ENCODE measurements at places on chromosomes 11 and 22.

GRCh38 chr11:44950625-44951476 lies at the start of gene TP53I11:
Gene TP53I11 (minus strand): TSS chr11:44950883. CDS start chr11:44938335, 12,548 bp downstream.
- peak; percentile 58 for DNase-seq

DNA sequence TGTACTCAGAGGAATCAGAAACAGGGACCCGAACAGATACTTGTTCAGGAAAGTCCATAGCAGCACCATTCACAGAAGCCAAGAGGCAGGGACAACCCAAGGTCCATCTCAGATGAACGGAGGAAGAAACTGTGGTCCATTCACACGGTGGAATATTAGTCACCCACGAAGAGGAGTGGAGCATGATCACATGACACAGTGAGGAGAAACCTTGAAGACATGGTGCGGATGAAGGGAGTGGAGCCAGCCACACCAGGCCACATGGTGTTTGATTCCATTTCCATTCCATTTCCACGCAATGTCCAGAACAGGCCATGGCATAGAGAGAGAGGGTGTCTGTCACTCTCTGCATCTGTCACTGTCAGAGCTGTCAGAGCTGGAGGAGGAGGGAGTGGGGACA lies 30.7 kb downstream of the NADSYN1 start:
- DNase-seq = no peak

- no peak for DNase-seq
Observed at GRCh38 chr11:15967166-15967565, 389.2 kb downstream of the SOX6 start.

DNA sequence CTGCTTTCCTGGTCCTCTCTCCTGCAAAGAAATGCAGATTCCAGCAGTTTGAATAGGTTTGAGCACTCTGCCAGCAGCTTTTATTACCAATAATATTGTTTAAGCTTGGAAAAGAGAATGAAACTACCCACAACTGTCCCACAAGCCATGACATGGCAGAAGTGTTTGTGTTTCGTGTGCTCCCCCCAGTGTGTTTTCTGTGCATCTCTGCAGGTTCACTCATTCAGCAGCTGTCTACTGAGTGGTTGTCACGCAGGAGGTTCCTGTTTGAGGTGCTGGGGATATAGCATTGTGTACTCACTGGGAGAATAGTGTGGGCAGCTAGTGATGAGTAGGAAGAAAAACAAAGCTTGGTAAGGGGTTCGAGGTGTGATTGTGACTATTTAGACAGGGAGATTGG lies 55.3 kb upstream of the SUSD2 start:
- DNase-seq = no peak

DNA sequence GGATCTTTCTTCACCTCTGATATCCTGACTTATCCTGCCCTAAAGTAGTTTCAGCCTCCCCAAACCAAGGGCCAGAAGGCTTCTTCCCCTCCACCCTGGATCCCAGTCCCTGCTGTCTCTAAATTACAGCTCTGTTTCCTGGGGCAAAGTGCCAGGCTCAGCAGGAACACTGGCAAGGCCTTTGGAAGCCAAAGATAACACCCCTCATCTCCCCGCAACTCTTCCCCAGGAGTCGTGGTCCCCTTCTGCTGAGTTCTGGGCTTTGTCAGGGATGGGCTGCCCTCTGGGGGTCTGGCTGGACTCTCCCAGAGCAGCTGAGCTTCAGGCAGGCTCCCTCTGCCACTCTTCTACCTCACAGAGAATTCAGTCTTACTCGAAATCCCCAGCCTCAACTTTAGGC lies 53.8 kb upstream of the AMPD3 start:
- DNase-seq = no peak

- no peak for DNase-seq
Observed at GRCh38 chr11:124868331-124869274, 3.4 kb downstream of the ROBO3 start.

GRCh38 chr22:28442264-28442710 lies 237.4 kb downstream of the TTC28 start:
- peak; percentile 68 for DNase-seq

DNA sequence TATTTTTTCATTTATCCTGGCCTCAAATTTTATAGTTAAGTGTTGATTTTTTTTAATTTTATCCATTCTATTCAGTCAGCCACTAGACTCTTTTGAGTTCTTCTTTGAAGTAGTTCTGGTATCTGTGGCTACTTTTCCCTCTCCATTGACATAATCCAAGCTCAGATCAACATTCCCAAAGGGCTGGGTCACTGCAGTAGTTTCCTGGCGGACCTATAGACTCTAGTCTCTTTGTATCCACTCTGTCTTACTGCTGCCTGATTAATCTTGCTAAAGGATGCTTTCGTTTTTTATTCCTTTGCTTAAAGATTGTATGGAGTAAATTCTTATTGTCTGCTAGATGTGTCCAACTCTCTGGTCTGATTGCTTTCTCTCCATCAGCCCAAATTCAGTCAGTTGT lies 87.6 kb downstream of the UVRAG start:
- no peak for DNase-seq

GRCh38 chr11:125410091-125410490 lies 86.0 kb downstream of the FEZ1 start:
- no peak for DNase-seq

- no peak for DNase-seq
Observed at GRCh38 chr22:26722159-26722558, 64.8 kb downstream of the MIAT start.

DNA sequence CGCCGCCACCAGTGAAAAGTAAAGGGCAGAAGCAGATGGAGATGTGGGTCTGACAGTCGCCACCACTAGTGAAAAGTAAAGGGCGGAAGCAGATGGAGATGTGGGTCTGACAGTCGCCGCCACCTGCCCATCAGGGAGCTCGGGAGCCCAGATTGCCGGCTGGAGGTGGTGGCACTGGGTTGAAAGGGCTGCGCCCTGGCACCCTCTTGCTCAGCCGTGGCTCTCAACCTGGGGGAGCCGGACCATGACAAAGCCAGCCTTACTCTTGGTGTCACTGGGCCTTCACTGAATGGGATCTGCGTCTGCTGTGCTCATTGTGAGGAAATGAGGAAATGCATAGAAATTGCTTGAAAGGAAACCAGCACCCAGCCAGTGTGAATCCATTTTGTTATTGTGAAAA lies 36.3 kb downstream of the AP2A2 start:
- no peak for DNase-seq

GRCh38 chr11:36791957-36792356 lies 193.9 kb upstream of the RAG2 start:
- DNase-seq = no peak

GRCh38 chr22:21446128-21446826 lies 20.9 kb upstream of the TMEM191C start:
- no peak for DNase-seq

DNA sequence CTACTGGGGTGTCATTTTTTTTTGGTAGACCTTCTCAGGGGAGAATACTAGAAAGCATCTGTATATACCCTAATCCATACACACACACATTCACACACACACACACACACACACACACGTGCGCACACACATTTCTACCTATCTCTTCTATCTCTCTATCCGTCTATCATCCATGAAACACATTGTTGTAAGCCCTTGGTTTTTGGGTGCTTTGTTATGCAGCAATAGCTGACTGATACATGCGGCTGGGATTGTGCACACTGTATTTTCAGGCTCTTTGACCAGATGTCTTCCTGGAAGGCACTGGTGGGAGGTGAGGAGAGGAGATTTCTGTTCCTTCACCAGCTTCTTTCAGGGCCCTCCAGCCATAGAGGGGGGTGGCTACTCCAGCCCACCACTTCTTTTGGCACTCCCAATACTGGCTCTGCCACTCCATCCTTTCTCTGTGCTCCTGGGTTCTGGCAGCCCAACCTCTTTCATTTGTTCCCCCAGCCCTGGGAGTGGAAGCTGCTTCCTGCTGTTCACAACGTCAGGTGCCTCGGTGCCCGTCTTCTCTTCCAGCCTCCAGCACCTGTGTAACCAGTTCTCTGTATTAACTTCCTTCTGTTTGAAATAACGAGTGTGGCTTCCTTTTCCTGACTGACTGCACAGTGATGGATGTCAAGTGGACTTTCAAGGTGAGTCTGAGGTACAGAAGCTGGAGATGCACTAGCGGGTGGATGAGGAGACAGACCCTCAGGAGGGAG lies 12.4 kb upstream of the MUC2 start:
- DNase-seq = no peak

- no peak for DNase-seq
Observed at GRCh38 chr11:125373426-125374391, 122.4 kb downstream of the FEZ1 start.

GRCh38 chr11:68839911-68840641 lies 1.6 kb downstream of the CPT1A start:
- DNase-seq = peak; percentile 42

GRCh38 chr11:48036011-48036410 lies 55.7 kb downstream of the PTPRJ start:
- no peak for DNase-seq

GRCh38 chr11:70365544-70365927 lies 32.8 kb upstream of the CTTN start:
- no peak for DNase-seq

DNA sequence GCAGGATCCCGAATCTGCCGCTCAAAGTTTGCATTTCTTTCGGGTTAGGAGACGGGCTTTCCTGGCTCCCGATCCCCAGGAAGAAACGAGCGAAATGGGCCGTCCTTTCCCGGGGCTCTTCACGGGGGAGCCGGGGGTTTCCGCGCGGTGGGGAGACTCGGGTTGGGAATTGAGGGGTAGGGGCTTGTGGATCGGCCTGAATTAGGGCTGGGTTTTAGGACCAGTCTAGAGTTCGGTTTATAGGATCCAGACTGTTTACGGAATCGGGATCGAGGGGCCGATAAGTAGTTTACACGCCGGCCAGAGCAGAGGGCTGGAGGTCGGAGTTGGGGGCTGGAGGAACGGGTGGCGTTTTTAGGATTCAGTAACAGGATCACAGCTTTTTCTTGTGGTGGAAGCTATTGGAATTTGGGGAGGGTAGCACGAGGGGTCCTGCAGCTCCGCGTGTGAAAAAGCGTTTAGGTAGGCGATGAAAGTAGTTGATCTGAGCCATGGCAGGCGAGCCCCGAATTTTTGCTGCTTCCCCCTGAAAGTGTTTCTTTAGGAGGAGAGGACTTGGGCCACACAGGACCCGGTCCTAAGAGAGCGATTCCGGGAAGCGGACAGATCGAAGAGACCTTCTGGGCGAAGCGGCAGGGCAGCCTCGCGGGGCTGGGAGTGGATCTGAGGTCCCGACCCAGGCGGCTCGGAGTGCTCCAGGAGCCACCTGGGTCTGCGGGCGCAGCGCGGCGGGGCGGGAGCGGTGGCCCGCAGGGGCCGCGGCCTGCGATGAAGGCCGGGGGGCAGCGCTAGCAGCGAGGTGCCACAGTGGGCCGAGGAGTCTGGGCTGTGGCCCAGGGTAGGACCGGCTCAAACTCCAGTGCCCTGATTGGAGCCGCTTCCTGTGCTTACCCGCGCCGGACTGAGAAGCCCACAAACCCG lies 1.6 kb downstream of the PKNOX2 start:
- DNase-seq = no peak

DNA sequence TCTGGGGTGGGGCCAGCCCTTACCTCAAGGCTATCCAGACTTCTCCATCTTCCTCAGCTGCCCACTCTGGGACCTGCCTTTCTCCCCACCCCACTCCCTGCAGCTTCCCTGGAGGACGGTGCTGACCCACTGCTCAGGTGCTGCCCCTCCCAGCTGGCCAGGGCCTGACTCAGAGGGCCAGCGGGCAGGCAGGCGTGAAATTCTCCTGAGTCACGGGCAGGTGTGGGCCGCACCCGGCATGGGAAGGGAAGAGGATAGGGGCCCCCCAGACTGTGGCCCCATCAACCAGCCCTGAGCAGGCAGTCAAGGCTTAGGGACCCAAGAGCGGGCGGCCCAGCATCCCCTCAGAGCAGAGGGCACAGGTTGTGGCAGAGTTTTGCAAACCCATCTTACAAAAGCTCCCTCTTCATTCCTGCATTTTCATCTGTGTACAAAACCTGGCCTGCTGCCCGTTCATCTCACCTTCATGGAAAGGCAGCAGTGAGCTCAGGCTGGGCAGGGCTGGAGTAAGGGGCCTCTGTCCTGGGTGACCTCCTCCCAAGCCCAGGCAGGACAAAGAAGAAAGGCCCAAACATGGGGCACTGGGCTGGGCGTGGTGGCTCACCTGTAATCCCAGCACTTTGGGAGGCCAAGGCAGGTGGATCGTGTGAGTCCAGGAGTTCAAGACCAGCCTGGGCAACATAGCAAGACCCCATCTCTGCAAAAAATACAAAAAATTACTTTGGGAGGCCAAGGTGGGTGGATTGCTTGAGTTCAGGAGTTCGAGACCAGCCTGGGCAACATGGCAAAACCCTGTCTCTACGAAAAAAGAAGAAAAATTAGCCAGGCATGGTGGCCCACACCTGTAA lies 6.1 kb downstream of the RHOD start:
- no peak for DNase-seq

DNA sequence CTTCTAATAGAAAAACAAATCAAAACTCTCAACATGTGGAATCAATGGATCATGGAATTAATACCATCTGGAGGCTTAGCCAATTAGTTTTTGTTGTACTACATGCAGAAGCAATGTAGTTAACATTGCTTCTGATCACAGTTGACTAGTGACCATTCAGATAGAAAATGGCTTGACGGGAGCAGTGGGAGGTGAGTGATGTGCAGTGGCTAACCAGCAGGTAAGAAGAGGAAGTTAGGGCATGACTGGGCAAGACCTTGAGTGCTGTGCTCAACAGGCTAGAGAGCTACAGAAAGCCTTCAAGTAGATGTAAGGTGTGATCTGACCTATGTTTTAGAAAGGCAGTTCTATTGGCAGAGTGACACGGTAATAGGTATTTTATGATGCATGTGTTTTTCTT lies 60.7 kb upstream of the ALKBH3 start:
- no peak for DNase-seq

DNA sequence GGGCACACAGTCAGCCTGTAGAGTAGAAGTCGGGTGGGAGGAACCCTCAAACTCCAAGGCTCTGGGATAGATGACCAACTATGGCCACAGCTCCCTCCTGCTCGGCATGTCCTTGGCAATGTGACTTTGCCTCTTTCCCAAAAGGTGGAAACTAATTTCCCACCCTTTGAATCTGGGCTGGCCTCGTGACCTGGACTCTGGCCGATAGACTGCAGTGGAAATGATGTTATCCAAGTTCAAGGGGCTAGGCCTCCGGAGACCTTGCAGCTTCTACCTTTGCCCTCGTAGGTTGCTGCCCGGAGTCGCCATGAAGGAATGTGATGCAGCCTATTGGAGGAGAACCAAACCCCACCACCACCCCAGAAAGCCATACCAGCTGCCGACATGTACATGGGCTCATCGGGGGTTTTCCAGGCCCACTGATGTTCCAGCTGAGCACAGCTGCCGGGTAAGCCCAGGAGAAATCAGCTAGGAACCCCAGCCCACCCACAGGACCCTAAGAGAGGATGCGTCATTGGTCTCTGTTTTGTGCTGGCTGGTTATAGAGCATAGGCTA lies 30.4 kb downstream of the KCNJ4 start:
- no peak for DNase-seq

GRCh38 chr11:12182676-12183541 lies 72.5 kb downstream of the MICAL2 start:
- peak; percentile 64 for DNase-seq

Measured in muscle of arm (tissue), 14 donors.